Trophoblast cell (in vitro differentiated cells and primary cell): ENCODE measurements at places on chromosomes 13 and 19.

DNA sequence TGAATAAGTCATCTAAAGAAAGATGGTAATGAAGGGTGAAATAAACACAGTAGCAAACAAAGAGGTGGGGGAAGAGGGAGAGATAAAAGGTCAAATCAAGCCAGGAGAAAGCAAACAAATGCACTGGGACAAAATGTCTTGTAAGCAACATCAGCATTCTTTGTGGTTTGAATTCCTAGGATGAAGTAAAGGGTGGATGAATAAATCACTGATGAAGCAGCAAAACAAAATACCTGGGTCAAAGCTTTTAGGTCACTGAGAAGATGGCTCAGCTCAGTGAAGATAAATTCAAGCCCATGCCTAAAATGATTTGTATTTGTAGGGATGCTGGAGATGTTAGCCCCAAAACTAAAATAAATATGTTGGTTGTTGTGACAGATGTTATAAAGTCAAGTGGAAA, 86.5 kb upstream of the FBXL3 start:
- DNase-seq, result no peak

DNA sequence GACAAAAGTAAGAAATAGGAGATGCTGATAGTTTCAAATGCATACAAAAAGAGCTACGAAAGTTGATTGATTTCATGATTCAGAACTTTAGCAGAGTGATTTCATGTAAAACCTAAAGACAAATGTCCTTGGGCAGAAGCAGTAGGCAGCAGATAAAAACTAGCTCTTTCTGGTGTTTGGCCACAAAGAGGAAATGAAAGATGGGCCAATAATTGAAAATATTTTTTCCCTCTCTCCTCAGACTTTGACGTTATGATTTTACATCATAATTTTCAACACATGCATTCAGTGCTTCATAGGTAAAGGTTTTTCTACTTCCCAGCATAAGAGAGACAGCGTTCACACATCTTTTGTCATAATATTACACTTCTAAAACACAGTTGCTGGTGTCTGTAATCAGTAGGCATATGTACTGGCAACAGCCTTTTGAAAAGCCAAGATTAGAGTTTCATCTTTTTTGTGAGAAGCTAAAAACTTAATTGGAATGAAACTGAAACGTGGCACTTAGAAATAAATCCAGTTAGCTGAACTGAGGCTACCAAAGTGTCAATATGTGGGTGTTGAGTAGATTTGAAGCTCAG, 9.3 kb downstream of the SCEL start:
- DNase-seq, result no peak

DNA sequence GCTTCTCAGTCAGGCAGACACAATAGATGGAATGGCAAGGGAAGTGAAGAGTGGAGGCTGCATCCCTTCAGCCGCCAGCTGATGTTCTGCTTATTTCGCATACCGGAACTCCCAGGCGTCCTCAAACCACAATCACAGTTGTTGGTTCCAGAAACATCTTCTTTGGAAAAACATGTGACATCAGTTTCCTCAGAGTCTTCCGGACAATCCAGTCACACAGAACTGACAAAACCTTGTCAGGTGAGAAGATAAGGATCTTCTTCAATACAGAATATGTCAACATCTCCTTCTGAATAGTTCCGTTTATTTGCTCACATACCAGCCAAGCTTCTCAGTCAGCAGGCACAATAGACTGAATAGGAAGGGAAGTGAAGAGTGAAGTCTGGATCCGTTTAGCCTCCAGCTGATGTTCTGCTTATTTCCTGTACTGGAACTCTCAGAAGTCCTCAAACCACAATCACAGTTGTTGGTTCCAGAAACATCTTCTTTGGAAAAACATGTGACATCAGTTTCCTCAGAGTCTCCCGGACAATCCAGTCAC, 45.1 kb upstream of the CEACAM21 start:
- DNase-seq, result peak; percentile 49

DNA sequence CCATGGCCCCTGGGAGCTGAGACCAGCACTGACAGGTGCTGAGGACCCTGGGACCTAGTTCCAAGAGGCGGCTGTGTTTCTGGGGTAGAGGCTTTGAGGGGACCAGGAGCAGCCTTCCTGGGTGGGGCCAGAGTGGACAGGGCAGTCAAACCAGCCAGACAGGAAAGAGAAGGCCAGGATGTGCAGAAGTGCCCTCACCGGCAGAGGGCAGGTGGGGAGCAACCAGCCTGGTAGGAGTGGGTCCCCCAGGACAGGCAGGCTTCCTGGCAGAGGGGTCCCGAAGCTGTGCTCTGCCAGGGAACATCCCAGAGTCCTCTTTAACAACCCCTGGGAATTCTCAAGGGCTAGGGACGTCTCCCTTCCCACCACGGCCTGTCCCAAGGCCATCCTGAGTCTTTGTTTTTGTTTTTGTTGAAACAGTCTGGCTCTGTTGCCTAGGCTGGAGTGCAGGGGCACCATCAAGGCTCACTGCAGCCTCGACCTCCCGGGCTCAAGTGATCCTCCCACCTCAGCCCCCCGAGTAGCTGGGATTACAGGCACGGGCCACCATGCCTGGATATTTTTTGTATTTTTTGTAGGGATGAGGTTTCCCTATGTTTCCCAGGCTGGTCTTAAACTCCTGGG, 3.0 kb upstream of the HIPK4 start:
- peak; percentile 42 for DNase-seq

DNA sequence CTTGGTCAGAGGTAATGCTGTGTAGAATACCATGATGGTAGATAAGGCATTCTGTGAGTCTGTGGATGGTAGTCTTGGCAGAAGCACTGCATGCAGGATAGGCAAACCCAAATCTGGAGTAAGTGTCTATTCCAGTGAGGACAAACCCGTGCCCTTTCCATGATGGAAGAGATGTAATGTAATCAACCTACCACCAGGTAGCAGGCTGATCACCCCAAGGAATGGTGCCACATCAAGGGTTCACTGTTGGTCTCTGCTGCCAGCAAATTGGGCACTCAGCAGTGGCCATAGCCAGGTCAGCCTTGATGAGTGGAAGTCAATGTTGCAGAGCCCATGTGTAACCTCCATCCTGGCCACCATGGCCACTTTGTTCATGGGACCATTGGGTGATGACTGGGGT, 155.0 kb downstream of the RAP2A start:
- peak; percentile 8 for DNase-seq
